Naive thymus-derived CD8-positive, alpha-beta T cell (primary cell): ENCODE measurements at places on chromosomes 11 and 22. TPM values are rescaled to one million over a fixed set of nuclear protein-coding genes. Genes with fewer than 3 reads are reported as not detected.
A peak's percentile ranks its signal among the peaks of the same experiment; 100 is the strongest.

GRCh38 chr11:60948250-60948649, 3.7 kb downstream of the SLC15A3 start:
- peaks cover 29% of the 10 kb centered on the region for H3K4me1 ChIP-seq
- peaks cover 17% of the 10 kb centered on the region for H3K36me3 ChIP-seq
- no peak for DNase-seq

- H3K27me3 ChIP-seq = peaks cover 3% of the 10 kb centered on the region
- no peak overlapping the region for H3K27ac ChIP-seq
- no peaks in the 10 kb centered on the region for H3K4me1 ChIP-seq
Observed at GRCh38 chr11:120131941-120132644, 5.8 kb downstream of the TRIM29 start.

DNA sequence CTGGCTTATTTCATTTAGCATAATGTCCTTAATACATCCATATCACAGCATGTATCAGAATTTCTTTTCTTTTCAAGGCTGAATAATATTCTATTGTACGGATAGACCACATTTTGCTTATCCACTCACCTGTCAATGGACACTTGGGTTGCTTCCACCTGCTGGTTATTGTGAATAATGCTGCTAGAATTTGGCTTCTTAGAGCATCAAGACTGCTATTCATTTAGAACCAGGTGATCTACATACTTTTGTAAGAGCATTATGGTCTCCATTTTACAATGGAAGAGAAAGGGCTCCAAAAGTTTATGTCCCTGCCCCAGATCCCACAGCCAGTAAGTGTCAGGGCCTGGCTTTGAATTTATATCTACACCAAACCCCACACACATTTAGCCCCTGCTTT, 100.7 kb upstream of the CD82 start:
- no peak for DNase-seq
- no peak overlapping the region for H3K4me3 ChIP-seq

- peaks cover 4% of the 10 kb centered on the region for H3K36me3 ChIP-seq
- peaks cover 2% of the 10 kb centered on the region for H3K27me3 ChIP-seq
- DNase-seq = no peak
- no peak overlapping the region for H3K4me3 ChIP-seq
- peak overlapping the region; percentile 83 for H3K27ac ChIP-seq
- H3K4me1 ChIP-seq = peaks cover 15% of the 10 kb centered on the region
Observed at GRCh38 chr11:110329445-110329844, 33.0 kb upstream of the RDX start.

GRCh38 chr11:42849362-42849761, 462.4 kb upstream of the API5 start:
- H3K4me1 ChIP-seq = no peaks in the 10 kb centered on the region
- no peak for DNase-seq
- no peak overlapping the region for H3K27ac ChIP-seq

Gene RFPL3
- not detected for total RNA-seq

DNA sequence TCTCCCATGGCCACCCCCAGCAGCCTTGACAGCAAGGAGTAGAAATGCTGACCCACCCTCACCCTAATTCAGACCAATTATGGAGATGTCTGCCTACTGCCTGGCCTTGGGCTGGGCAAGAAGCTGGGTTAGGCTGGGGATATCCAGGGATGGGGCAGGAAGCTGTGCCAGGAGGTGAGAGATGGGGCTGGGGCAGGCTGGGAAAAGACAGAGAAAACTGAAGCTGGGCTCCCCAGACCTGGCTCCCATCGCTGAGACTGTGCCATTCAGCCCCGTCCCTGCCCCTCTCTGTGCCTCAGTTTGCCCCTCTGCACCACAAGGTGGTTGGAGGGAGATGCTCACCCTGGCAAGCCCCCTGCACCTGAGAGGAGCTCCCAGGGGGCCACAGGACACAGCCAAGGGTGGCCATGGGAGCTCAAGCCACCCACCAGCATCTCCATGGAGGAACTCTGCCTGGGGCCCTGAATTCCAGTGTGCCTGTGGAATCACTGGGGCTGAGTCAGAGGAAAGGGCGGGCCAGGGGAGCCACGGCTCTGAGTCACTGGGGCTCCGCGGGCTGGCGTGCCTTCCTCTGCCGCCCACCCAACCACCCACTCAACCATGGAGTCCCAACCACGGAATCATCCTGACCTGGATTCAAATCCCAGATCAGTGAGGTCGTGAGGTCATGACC, 6.0 kb upstream of the CARD10 start:
- no peaks in the 10 kb centered on the region for H3K36me3 ChIP-seq
- H3K4me3 ChIP-seq = no peak overlapping the region
- DNase-seq = no peak
- H3K4me1 ChIP-seq = peaks cover 9% of the 10 kb centered on the region
- H3K27me3 ChIP-seq = peaks cover 31% of the 10 kb centered on the region

Gene MS4A15
- not detected for total RNA-seq

GRCh38 chr11:99015634-99016454, 4.9 kb upstream of the CNTN5 start:
- H3K4me1 ChIP-seq = peaks cover 8% of the 10 kb centered on the region
- no peaks in the 10 kb centered on the region for H3K36me3 ChIP-seq
- peaks cover 26% of the 10 kb centered on the region for H3K27me3 ChIP-seq
- no peak overlapping the region for H3K27ac ChIP-seq
- DNase-seq = no peak

Gene GGTLC2
- not detected for total RNA-seq

DNA sequence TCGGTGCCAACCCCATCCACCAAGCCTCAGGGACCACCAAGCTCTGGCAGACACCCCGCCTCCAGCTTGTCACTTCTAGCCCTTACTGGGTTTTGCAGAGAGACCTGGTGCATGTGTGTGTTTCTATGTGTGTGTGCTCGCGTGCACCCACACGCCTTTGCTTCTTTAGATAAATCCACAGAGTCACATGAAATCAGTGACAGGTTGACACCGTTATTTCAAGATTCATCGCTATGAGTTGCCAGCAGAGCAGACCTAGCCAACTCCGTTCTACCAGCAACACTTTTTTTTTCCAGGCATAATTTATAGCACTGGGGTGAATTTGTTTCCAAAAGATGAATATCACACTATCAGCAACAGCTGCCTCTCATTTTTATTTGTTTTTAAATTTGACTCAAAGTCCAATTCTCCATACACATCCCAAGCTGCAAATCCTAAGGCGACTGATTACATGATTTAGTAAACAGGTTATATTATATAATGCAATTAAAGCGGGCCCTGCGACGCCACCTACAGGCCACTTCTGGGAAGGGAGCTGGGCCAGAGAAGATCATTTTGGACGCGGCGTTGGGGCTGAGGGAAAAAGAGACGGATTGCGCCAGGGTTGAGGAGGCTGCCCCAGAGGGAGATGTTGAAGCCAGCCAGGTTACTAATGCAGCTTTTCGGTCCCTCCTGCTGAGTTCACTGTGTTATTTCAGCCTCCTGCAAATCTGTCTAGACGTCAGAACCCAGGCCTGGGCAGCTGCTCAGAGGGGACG, 150.5 kb downstream of the FEZ1 start:
- H3K4me3 ChIP-seq = no peak overlapping the region
- no peak overlapping the region for H3K27ac ChIP-seq
- no peak for DNase-seq
- peaks cover 6% of the 10 kb centered on the region for H3K4me1 ChIP-seq

Gene SLC22A9
- not detected for total RNA-seq

Gene PANX2
- total RNA-seq = 0.26 TPM

GRCh38 chr11:47992959-47993820, 12.8 kb downstream of the PTPRJ start:
- no peak overlapping the region for H3K27ac ChIP-seq
- DNase-seq = no peak
- no peaks in the 10 kb centered on the region for H3K27me3 ChIP-seq
- H3K4me3 ChIP-seq = no peak overlapping the region
- H3K4me1 ChIP-seq = peaks cover 81% of the 10 kb centered on the region

Gene NCAM1
- total RNA-seq = 0.60 TPM

DNA sequence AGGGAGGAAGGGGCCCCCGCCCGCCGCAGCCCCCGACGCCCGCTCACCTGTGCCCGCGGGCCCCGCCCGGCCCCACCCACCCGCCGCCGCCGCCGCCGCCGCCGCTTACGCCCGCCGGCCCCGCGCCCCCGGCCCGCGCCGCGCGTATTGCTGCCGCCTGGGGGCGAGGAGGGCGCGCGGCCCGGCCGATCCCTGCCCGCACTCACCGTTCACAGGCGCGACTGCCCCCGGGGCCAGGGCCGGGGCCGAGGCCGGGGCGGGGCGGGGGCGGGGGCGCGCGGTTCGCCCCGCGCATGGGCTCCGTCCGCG, 212 bp downstream of the HRAS start:
- no peak overlapping the region for H3K27ac ChIP-seq
- H3K4me3 ChIP-seq = no peak overlapping the region
- peaks cover 12% of the 10 kb centered on the region for H3K36me3 ChIP-seq
- H3K27me3 ChIP-seq = no peaks in the 10 kb centered on the region

DNA sequence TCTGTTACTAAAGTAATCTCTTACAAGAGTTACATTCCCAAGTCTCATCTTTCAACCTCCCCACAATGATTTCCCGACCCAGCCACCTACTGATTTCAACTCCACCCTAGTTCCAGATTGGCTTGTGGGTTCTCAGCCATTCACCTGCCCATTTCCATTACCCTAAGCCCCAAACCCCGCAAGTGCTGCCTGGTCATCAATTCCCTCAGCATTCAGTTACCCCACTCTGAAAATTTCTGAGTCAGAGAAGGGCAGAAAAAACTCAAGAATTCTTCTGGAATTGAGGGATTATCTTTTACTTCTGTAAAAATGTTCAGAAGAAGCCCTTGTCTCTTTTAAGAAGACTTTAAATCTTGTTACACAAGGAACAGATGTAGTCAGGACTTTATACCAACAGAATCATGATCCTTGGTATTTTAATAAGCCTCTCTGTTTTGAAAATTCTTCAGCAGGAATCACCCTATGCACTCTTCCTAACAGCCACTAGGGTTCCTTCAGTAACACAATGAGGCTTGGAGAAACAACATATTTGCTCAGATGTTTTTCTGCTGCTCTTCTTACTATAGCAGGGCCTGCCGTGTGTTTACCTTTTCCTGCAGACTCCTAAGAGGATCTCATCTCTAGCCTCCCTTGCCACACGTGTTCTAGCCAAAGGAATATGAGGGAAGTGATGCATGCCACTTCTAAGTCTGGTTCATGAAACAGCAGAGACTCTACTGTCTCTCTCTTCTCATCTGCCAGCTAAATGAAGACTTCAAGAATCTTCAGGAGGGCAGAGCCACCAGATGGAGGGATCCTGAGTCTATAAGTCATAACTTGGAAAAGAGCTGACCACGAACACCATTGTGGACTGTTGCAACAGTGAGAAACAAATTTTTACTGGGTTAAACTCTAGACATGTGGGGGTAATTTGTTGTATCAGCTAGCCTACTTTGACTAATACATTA, 29.3 kb upstream of the PAMR1 start:
- no peak overlapping the region for H3K4me3 ChIP-seq
- H3K27me3 ChIP-seq = peaks cover 29% of the 10 kb centered on the region
- no peak for DNase-seq
- H3K4me1 ChIP-seq = no peaks in the 10 kb centered on the region
- H3K36me3 ChIP-seq = no peaks in the 10 kb centered on the region

DNA sequence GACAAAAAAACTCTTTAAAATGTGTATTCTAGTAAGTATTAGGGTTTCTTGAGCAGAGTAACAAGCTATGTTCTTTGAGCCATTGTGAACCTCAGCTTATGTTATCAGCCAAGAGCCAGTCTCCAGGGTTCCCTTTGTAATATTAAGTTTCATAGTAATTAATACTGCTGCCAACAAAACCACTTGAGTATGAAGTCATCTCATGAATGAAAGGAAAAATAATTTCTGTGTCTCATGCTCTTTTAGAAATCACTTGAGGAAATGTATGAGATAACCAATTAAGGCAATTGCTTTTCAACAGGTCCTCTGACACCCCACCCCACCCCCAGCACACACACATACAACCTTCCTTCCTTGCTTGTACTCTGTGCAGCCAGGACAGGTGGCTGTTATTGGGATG, 59.9 kb downstream of the BBOX1 start:
- no peaks in the 10 kb centered on the region for H3K36me3 ChIP-seq
- DNase-seq = no peak
- H3K4me3 ChIP-seq = no peak overlapping the region
- H3K27me3 ChIP-seq = peaks cover 6% of the 10 kb centered on the region
- H3K27ac ChIP-seq = no peak overlapping the region

DNA sequence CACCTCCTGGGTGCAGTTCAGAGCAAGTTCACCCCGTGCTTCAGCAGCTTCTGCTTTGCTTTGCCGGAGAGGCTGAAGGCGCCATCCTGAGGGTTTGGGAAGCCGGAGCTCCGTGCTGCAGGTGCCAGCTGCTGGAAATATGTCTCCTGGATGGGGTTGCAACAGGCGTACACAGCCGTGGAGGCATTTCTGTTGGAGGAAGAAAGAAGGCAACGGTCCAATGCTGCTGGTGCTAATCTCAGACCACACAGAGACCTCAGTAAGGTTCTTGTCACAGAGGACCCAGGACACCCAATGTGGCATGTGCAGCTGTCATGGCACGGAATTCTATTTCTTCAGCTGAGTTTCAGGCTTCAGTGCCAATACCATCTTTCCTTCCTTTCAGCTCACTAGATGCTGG, 24.2 kb downstream of the ASPHD2 start:
- no peak for DNase-seq
- no peak overlapping the region for H3K4me3 ChIP-seq
- no peak overlapping the region for H3K27ac ChIP-seq

GRCh38 chr11:46593550-46594373, at the start of gene AMBRA1:
Gene AMBRA1, minus strand, starts transcription at chr11:46594023. Its CDS starts 45,643 bp downstream, at chr11:46548380.
- H3K27ac ChIP-seq = peak within 1 kb of the TSS; percentile 94
- H3K4me3 ChIP-seq = peak within 1 kb of the TSS; percentile 97
- H3K36me3 ChIP-seq = no peaks in the 10 kb centered on the region

DNA sequence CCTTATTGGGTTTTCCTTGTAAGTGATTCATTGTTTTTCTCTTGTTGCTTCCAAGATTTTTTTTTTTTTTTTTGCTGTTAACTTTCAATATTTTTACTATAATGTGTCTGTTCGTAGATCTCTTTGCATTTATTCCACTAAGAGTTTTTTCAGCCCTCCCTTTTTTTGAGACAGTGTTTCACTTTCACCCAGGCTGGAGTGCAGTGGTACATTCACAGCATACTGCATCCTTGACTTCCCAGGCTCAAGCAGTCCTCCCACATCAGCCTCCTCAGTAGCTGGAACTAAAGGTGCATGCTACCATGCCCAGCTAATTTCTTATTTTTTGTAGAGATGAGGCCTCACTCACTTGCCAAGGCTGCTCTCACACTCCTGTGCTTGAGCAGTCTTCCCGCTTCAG, 1282.0 kb upstream of the CNTN5 start:
- no peaks in the 10 kb centered on the region for H3K27me3 ChIP-seq
- no peak for DNase-seq
- H3K36me3 ChIP-seq = no peaks in the 10 kb centered on the region

GRCh38 chr11:96136613-96137298, 206.2 kb downstream of the MAML2 start:
- no peaks in the 10 kb centered on the region for H3K27me3 ChIP-seq
- peak overlapping the region; percentile 59 for H3K4me3 ChIP-seq
- no peak for DNase-seq
- peaks cover 38% of the 10 kb centered on the region for H3K4me1 ChIP-seq
- H3K36me3 ChIP-seq = peaks cover 14% of the 10 kb centered on the region
- peak overlapping the region; percentile 63 for H3K27ac ChIP-seq

- no peaks in the 10 kb centered on the region for H3K4me1 ChIP-seq
- DNase-seq = no peak
- no peaks in the 10 kb centered on the region for H3K27me3 ChIP-seq
- no peaks in the 10 kb centered on the region for H3K36me3 ChIP-seq
- no peak overlapping the region for H3K4me3 ChIP-seq
- no peak overlapping the region for H3K27ac ChIP-seq
Observed at GRCh38 chr11:107819361-107820014, 39.1 kb downstream of the SLC35F2 start.

- no peak for DNase-seq
- H3K36me3 ChIP-seq = no peaks in the 10 kb centered on the region
- no peak overlapping the region for H3K4me3 ChIP-seq
- H3K4me1 ChIP-seq = peaks cover 8% of the 10 kb centered on the region
Observed at GRCh38 chr22:24482575-24482974, 12.6 kb upstream of the UPB1 start.

GRCh38 chr11:83363312-83363711, 77.1 kb upstream of the CCDC90B start:
- peaks cover 3% of the 10 kb centered on the region for H3K27me3 ChIP-seq
- no peak overlapping the region for H3K4me3 ChIP-seq
- no peak for DNase-seq
- no peaks in the 10 kb centered on the region for H3K4me1 ChIP-seq
